ENCODE measurements at places on chromosomes 5 and 9.

DNA sequence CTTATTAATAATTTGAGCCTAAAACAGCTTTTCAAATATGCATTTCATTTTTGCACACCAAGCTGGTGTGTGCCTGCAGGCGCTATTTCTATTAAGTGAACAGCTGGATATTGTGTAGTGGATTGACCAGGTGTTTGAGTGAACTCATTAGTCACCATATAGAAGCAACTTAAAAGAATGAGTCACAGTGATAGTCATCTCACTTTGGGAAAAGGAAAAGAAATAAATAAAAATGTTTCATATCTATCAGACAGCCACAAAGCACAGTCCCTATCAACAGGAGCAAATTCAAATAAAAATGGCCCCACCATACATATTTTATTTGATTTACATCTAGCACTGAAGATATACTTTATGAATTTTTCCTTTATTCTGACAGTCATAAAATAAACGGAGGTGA lies 456.5 kb upstream of the CDH9 start:
- DNase-seq: no peak

DNA sequence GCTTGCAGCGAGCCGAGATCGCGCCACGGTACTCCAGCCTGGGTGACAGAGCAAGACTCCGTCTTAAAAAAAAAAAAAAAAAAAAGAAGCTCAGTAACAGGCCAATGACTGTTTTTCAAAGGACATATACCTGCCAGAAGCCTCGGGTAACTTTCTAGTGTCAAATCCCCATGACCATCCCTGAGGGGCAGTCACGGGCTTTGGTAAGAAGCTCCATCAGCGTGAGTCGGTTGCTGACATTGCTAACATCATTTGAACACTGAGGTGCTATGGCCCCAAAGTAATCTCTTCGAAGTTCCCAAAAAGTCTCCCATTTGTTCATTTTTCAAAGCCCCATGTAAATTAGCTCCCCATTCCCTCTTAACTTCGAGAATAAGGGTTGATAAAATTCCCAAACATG lies 11.6 kb downstream of the NAIP start:
- DNase-seq: no peak

DNA sequence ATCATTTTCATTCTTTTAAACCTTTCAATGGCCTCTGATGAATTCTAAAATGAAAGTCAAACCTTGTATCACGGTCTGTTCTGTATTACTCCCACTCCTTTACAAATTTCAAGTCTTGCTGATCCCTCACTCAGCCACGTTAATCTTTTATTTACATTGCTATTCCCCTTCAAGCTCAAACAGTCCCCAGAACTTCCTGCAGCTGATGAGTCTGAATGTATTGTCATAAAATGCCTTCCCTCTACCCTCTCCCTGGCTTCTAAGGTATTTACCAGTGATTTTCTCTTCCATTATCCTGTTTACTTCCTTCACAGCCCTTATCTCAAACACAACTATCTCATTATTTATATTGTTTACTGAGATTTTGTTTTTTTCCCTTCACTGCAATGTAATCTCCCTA lies 562.3 kb upstream of the C9orf72 start:
- DNase-seq: no peak

DNA sequence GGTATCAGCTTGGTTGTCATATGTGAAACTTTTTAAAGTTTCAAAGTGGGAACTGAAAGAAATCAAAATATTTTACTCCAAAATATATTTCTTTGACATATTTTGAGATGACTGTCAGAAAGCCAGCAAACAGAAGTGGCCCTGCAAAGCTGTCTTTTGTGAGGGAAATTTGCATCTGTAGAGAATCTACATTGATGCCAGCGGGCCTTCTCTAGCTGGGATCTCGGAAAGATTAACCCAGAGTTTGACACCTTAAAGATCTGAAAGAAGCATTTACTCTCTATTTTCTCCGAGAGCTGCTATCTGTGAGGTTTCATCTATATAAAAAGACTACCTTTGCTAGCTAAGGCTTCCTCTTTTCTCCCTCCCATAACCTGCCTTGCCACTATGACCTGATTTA lies 303.6 kb downstream of the FBXL17 start:
- no peak for DNase-seq

- no peak for DNase-seq
Measured at GRCh38 chr5:19122923-19123322, 865.1 kb downstream of the CDH18 start.

- no peak for DNase-seq
Measured at GRCh38 chr9:129446828-129447550, 173.9 kb downstream of the C9orf50 start.

DNA sequence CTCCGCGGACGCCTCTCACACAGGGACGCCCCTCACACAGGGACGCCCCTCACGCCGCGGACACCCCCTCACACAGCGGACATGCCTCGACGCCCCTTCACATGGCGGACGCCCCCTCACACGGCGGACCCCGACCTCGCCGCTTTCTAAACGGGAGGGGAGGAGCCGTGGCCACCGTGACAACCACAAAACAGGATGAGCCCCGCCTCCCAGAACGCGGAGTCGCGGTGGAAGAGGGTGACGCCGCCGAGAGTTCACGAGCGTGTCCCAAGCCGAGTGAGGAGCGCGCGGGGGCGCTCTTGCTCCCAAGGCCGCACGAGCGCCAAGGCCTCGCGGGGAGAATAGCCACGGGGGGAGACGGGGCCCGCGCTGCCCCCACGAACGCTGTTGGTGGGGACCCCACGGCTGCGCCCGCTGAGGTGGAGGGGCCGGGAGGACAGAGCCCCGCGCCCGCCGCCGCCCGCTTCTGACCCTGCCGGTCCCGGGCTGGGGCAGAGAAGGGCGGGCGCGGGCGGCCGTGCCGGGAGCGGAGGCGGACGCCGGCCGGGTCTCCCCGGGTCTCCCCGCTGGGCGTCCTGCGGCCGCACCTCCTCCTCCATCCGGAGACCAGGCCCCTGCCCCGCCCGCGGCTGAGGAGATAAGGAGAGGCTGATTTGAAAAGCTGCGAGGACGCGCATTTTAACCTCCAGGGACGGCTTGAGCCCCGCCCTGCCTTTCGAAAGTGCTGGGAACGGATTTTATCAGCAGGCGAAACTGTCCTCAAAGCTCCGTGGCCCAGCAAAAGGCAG lies 3.9 kb upstream of the NKD2 start:
- DNase-seq: no peak

GRCh38 chr9:95644377-95644776 lies 127.6 kb upstream of the PTCH1 start:
- DNase-seq: no peak

DNA sequence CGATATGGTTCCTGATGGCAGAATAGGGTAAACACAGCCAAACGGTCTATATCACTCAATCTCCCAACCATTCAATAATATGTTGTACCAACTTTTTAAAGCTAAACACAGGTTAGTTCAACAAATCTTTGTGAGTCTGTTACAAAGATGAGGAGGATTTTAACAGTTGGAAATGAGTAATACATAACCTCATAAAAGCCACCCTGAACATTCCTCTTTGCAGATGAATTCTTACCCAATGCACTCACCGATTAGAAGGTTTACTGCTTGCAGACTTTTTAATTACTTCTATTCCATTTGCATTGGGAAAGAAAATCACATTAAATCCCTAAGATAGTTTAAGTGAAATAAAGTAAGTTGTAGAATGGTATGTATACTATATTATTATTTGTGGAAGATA lies 23.3 kb upstream of the TRMT10B start:
- no peak for DNase-seq

GRCh38 chr5:73766902-73767301 lies 140.9 kb downstream of the ARHGEF28 start:
- DNase-seq: no peak

DNA sequence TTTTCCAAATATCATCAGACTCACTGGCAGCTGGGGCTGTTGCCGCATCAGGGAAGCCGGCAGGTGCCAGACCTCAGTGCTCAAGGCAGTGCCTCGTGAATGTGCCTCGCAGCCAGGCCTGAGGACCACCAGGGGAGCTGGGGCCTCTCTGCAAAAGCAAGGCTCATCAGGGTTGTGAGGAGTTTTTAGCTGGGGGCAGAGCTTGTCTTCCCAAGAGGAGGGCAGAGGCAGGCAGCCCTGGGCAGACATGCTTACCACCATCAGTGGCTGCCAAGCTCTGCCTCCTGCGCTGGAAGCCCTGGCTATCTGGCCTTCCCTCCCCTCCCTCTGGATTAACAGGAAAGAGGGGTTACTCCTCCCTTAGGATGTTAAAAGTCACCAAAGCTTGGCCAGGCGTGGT lies 8.8 kb upstream of the TBC1D9B start:
- no peak for DNase-seq

- no peak for DNase-seq
Measured at GRCh38 chr5:76492819-76493189, 89.7 kb downstream of the IQGAP2 start.

DNA sequence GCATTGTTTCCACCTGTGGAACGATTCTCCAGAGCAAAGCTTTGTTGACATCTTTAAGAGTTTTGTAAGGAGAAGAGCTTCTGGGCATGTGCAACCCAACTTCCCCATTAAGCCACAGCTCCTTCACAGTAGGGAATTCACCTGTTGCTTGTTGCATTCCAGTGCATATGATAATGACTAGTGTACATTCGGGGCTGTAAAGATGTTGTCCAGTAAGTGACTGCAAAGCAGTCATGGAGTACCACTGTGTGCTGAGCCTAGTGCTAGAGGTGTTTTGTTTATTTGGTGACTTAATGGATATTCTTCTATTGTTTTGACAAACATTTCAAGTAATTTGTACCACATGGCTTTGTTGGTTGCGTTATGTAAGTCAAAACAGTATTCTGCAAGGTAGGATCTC lies 12.8 kb downstream of the UGCG start:
- DNase-seq: no peak

- no peak for DNase-seq
Measured at GRCh38 chr9:27192291-27192960, 83.4 kb downstream of the TEK start.

- no peak for DNase-seq
Measured at GRCh38 chr5:174816858-174817257, 92.5 kb downstream of the MSX2 start.

GRCh38 chr9:8408575-8409190 lies 609.1 kb upstream of the DMAC1 start:
- DNase-seq: no peak

DNA sequence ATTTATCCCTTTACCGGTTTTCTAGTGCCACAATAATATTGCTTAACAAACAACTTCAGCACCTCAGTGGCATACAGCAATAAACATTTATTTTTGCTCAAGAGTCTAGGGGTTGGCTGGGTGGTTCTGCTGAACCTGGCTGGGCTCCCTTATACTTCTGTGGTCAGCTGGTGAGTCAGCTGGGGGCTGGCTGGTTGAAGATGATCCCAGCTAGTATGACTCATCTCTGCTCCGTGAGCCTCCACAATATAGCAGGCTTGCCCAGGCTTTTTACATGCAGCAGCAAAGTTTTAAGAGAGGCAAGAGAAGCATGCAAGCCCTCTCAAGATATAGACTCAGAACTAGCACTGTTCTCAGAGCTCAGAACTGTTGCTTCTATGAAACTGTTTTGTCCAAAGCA lies 523.5 kb upstream of the CLINT1 start:
- no peak for DNase-seq

DNA sequence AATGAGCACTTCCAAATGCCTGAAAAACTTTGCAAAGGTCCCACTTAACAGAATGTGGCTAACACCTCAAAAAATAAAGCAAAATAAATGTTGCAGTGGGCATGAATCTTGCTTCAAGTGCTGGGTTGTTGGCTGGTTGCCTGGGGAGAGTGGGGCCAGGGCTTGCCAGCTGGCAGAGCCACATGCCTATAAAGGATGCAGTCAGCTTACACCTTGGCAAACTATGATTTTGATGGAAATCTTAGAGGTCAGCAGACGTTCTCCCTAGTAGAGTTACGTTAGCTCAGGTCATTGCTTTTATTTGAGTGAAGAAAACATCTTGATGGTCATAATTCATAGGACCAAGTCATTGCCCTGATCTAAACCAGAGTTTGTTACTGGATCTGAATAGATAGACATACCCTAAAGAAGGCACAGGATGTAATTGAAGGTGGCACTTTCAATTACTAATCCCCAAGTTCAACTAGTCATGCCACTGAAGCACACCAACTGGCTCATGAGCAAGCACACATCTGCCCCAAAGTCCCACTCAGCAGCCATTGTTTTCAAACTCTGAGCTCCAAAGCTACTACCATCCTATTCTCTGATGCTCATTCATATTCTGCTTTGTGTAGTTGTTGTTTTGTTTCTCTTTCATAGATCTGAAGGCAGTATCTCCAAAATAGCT lies 51.2 kb upstream of the ZSWIM6 start:
- DNase-seq: no peak

- no peak for DNase-seq
Measured at GRCh38 chr9:127495884-127496555, 44.7 kb downstream of the LRSAM1 start.

DNA sequence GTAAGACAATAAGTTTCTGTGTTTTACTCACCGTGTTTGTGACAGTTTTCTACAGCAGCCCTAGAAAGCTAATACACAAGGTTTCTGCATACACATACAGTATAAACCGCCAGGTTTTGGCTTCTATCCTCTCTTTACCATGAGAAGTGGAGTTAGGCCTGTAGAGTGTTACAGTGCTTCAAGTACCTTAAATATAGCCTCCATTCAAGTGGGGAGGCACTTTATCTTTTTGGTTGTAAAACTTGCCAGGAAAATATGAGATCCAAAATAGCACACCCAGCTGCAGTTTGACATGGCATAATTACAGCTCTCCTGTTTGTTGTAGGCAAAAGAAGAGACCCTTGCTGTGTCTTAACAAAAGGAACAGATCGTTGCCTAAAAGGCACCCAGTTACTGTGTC lies 90.3 kb upstream of the PTPN3 start:
- DNase-seq: no peak

DNA sequence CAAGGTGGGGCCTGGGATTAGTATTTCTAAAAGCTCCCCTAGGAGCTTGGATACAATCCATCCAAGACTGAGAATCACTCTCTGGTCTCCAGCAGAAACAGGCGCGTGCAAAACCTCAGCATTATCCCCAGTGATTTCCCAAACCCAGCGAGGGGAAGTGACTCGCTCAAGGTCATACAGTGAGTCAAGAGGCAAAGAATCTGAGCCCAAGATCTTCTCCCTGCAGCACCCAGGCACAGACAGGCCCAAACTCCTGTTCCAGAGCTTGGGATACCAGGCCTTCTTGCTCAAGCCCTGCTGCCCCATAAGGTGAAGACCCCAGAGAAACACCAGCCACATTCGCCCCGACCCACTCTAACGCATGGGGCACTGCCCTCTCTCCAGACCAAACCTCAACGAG lies 33.2 kb downstream of the SHB start:
- DNase-seq: no peak

GRCh38 chr5:175214152-175214551 lies 229.8 kb downstream of the DRD1 start:
- no peak for DNase-seq

DNA sequence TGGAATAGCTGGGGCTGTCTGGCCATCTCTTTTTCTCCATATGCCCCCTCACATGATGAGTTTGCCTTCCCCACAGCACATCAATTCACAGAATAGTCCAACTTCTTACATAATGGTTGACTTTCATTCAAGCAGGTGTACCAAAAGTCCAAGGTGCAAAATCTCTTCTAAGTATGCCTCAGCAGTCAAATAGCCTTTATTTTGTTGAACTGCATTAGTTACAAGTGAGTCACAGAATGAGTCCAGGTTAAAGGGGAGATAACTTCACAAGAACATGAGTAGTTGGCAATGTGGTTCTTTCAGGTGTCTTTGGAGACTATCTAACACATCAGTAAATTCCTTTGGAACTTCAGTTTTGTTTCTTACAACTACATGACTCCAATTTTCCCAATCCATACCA lies 672.5 kb downstream of the PRELID2 start:
- no peak for DNase-seq

- DNase-seq: no peak
Measured at GRCh38 chr5:130104895-130105688, 200.8 kb downstream of the CHSY3 start.

GRCh38 chr5:122439645-122440044 lies 127.6 kb downstream of the SNCAIP start:
- DNase-seq: no peak

GRCh38 chr5:87949676-87950631 lies 318.7 kb downstream of the TMEM161B start:
- no peak for DNase-seq
